ENCODE measurements at places on chromosomes 3 and 15.

- DNase-seq, result no peak
These were observed 117.2 kb downstream of the THRB start for GRCh38 chr3:24377218-24377993.

- DNase-seq, result no peak
These were observed 19.0 kb downstream of the CISH start for GRCh38 chr3:50592568-50592967.

- no peak for DNase-seq
These were observed 506.3 kb upstream of the GRM7 start for GRCh38 chr3:6354653-6355052.

DNA sequence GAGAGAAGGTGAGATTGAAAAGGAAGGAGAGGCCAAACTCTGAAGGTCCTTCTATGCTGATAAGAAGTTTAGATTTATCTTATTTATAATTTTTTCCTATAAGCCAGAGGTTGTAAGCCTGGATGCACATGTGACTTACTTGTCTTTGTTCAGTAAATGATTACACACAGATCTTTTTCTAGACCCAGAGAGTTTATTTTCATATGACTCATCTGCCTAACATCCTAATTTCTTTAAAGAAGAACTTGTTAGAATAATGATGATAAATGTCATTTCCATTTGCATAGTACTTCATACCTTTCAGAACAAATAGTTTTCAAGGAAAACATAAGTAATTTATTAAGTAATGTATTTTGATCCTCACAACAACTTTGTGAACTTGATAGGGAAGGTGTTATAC, 434.8 kb upstream of the DPH6 start:
- no peak for DNase-seq

GRCh38 chr3:94226078-94226477, 163.2 kb downstream of the NSUN3 start:
- DNase-seq, result no peak

Data from sciatic nerve (tissue), 2 donors.